NCI-H510A (cell line): ENCODE measurements at places on chromosomes 11 and 22.

- DNase-seq, result no peak
Measured at GRCh38 chr22:45504373-45505341, 2.0 kb downstream of the FBLN1 start.

- DNase-seq, result no peak
Measured at GRCh38 chr11:102144357-102145355, 34.4 kb downstream of the YAP1 start.

DNA sequence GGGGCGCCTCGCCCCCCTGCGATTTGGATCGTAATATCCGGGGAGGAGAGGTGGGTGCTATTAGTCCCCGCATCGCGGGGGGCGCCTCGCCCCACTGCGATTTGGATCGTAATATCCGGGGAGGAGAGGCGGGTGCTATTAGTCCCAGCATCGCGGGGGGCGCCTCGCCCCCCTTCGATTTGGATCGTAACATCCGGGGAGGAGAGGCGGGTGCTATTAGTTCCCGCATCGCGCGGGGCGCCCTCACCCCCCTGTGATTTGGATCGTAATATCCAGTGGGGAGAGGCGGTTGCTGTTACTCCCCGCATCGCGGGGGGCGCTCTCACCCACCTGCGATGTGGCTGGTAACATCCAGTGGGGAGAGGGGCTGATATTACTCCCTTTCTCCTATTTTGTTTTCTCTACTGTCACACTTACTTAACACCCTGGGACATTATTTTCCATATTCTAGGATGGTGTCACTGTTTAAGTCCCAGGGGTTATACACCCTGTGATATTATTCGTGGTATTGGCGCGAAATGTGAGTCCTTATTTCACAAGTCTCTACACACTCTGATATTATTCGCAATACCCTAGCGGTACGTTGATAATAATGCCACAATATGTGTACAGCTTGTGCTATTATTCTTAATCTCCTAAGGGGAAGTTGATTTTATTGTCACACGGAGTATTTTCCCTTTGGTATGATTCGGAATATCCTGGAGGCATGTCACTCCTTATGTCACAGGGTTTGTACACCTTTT lies 57.8 kb upstream of the ALDH3B2 start:
- DNase-seq, result peak; percentile 74

GRCh38 chr11:34655335-34656008 lies 34.6 kb downstream of the EHF start:
- DNase-seq, result no peak

DNA sequence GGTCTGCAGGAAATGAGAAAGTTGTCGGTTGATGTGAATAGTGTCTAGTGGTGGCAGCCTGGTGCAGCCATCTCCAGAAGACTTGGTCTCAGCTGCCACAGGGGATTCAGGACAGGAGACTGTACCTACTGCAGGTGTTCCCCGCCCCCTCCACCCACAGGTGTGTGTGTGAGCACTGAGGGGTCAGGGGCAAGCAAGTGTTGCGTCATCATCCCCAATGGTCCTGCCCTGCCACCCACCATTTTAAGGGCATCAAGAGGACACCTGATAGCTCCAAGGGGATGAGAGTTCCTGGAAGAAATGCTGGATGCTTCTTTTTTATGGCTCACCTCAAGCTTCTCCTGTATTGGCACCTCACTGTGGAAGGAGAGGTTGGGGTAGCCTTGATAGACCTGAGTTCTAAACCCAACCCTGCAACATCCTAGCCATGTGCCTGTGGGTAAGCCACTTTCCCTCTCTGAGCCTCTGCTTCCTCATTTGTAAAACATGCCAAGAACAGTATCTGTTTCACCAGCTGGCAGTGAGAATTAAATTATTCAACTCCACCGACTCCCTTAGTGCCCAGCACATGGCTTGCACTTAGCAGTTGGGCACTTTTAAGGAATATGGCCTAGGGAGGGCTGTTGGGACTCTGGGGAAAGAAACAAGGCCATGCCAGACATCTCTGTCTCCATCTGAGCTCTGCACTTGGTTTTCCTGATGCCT lies 6.1 kb downstream of the C11orf91 start:
- no peak for DNase-seq

DNA sequence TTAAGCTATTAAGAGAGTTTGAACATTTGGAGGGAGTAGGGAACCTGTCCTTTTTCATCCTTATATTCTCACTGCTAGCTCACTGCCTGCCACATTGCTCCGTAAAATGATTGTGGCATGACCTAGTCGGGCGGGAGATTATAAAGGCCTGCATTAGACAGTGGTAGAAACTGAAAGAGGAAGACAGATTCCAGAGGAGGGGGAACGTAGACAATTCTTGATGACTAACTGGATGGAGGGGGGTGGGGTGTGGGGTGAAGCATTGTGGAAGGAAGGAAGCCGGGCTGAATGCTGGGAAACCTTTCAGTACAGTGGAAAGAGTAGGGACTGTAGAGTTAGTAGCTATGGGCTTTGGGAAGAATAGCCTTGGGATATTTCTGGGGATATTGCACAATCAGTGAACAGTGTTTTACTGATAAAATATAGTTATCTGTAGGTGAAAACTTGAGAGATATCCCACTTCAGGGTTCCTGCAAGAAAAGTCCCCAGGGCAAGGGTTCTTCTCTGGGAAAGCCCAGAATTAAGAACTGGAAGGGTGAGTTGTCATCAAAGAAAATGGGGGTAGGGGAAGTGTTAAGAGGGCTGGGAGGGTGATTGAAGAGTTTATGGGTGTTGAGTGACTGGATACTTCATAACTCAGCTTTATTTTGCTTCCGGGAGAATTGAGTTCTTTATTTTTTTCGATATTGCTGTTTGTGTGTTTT lies 2.1 kb downstream of the MED15 start:
- DNase-seq, result no peak
